ENCODE measurements at places on chromosomes 5 and 9.
A peak's percentile ranks its signal among the peaks of the same experiment; 100 is the strongest.

DNA sequence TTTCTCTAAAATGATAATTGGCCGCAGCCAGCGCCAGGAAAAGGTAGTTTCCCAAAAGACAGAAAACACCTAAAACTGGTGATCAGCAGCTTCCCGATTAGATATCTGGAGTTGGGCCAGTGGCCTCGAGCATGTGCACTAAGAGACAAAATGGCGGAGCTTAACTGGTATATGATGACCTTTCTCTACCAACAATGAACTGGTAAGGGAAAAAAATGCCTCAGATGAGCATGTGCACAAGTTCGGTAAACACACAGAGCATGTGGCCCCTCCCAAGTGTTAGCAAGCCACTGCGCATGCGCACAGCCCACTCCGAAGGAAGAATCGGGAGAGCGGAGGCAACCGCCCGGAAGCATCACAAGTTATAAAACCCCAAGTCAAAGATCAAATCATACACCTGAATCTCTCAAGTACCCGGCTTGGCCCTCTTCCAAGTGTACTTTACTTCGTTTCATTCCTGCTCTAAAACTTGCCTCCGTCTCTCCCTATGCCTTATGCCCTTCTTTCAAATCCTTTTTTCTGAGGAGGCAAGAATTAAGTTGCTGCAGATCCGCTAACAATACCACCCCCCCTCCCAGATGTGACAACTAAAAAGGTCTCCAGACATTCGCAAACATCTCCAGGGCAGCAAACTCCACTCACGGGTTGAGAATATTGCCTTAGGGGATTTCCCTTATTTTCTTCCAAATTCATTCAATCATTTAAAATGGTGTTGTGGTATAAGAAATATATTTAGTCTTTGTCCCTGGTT lies 15.0 kb upstream of the PTBP3 start:
- DNase-seq = peak; percentile 28

DNA sequence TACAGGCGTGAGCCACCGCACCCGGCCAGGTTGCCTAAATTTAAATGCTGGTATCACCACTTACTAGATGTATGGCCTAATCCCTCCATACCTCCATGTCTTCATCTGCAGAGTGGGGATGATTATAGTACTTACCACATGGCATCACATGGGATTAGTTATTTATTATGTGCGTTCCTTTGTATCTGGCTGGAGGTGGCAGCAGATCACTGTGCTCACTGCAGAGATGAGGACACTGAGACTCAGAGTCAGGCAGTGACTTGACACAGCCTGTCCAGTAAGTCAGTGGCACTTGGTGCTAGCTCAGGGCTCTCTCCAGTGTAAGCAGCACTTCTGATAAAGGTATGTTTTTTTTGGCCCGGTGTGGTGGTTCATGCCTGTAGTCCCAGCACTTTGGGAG lies 38.4 kb upstream of the HAND1 start:
- no peak for DNase-seq

GRCh38 chr9:125396799-125397198 lies 135.2 kb downstream of the GAPVD1 start:
- no peak for DNase-seq

DNA sequence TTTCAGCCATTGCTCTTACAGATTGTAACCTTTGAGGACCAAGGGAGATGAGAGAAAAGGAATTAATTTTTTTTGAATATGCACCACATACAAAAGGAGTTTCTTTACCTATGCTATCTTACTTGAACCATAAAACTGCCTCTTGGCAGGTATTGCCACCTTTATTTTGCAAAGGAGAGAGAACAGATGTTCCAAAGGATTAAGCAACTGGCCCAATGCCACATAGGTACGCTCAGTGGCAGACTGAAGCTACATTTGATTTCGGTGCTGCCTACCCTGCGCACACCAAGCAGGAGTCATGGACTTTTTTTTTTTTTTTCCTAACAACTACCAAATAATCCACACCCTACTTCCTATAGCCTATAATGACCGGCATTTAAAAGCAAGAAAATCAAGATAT lies 43.1 kb downstream of the SAXO1 start:
- DNase-seq = no peak

GRCh38 chr5:140875085-140876065 lies at the start of gene PCDHA12:
Gene PCDHA12 (plus strand): TSS chr5:140875308. CDS start chr5:140875473, 165 bp downstream.
- DNase-seq = no peak

DNA sequence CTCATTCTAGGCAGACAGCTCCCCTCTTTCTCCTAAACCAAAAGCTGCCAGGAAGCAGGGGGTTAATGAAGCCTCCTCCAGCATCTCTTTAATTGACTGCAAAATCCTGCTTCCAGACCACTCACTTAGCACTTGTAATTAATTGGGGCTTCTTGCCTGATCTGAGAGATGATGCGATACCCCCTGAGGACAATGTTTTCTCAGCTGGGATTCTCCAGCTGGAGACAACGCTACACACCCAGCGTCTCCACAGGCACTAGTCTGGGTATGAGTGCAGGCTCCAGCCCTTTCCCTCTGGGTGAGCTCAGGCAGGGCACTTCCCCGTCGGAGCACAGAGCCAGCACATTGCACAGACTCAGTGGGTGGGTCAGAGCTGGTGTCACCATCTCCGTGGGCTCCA lies 16.1 kb downstream of the CPLX2 start:
- DNase-seq = no peak

DNA sequence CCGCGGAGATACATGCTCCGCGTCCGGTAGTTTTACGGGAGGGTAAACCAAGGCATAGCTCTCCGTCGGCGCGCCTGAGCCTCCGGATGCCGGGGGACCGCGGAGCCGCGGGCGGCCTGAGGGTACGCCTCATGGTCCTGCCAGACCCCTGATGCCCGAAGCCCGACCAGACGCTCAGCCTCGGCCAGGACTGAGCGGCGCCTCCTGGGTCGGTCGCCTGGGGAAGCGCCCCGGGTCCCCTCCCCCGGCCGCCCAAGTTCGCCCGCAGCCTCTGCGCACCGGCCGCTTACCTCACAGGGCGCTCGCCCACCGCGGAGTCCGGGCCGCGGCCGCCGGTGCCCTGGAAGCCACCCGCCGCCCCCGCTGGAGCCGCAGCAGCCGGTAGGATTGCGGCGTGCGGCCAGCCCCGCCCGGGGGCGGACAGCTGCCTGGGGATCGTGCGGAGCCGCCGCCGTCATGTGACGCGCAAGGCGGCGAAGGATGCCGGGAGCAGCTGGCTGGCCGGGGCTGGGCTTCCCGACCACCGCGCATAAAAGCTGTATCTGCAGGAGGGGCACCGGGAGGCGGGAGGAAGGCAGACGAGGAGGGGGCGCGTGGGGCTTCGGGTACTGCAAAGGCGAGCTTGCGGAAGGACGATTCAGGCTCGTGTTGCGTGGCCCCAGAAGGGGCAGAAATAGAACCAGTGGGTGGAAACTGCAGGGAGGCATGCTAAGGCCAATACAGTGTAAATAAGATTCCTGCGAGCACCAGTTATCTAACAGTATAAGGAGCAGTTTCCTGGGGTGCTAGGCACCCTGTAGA lies at the start of gene FBXO10:
Gene FBXO10 (minus strand): TSS at position 460 of the 801 bp plus-strand sequence. CDS start 34,612 bp downstream, outside the sequence.
- peak; percentile 23 for DNase-seq

- DNase-seq = no peak
Observed at GRCh38 chr9:94654165-94654894, 15.0 kb upstream of the FBP1 start.

DNA sequence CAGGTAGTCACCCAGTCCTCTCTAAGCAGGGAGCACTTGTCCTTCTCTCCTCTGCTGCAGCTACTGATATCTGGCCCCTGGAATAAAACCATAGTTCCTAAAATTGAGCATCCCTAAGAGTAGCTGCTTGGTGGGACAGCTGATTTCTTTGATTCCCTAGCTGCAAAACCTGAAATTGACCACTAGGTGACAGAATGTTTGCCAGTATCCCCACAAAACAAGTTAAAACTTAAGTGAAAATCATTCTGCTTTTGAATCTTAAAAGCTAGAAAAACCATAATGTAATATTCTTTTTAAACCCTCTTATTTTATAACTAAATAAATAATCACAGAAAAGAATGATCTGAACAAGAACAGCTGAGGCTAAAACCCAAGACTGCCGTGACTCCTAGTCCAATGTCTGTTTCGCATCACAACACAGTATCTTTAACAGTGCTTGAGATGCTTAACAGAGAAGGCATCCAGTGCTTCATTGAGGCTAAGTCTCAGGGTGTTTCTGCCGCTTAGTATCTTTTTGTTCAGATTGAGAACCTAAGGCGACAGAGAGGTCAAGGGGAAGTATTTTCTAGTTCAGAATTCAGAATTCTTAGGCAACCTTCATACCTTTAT lies 24.4 kb upstream of the TAL2 start:
- no peak for DNase-seq

DNA sequence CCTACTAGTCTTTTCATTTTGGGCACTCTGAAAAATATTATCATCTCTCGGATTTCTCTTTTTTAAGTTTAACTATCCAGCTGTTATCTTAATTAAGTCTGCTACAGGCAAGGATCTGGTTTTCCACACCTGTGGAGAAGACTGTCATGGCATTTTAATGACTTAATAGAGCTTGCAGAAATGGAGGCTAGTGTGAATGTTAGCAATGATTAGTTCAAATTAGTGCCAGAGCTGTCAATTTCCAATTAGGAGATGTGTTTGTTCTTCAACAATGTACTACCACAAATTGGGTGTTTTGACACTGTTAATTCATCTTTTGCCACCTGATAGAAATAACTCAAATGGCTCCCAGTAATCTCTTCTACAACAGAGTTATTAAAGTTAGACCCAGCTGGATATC lies 2023.0 kb upstream of the CDH9 start:
- DNase-seq = no peak

- DNase-seq = no peak
Observed at GRCh38 chr5:135477613-135478066, 25.5 kb upstream of the TIFAB start.

DNA sequence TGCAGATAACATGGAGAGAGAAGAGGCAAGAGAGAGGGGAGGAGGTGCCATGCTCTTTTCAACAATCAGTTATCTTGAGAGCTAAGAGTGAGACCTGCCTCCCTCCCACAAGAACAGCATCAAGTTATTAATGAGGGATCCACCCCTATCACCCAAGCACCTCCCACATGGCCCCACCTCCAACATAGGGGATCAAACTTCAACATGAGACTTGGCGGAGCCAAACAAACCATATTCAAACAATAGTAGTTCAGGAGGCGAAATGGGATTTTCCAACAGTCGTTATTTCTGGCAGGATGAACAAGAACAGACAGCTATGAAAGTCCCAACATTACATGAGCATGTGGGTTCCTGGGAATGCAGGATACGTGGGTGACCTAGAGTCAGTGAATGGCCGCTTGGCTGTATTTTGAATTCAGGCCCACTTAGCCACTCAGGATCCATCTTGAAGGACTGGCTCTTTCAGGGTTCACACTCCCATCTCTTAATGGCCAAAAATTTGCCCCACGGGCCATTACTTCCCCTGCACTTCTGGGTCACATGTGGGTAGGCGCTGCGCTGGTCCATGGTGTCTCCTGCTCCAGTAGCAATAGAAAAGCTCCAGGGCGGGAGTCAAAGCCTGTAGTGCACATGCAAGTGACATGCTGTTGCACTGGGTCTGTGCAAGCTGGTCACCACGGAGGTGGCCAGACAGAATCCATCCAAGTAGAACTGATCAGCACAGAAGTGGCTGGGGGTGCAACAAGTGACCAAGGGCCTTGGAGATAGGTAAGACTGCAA lies 7.1 kb upstream of the FAF2 start:
- no peak for DNase-seq

GRCh38 chr5:115657881-115658233 lies 32.0 kb upstream of the TMED7 start:
- DNase-seq = no peak

Data from effector CD4-positive, alpha-beta T cell (primary cell).